ENCODE measurements at places on chromosomes 12 and 14. TPM values are rescaled to one million over a fixed set of nuclear protein-coding genes. Genes with fewer than 3 reads are reported as not detected.
A peak's percentile ranks its signal among the peaks of the same experiment; 100 is the strongest.

DNA sequence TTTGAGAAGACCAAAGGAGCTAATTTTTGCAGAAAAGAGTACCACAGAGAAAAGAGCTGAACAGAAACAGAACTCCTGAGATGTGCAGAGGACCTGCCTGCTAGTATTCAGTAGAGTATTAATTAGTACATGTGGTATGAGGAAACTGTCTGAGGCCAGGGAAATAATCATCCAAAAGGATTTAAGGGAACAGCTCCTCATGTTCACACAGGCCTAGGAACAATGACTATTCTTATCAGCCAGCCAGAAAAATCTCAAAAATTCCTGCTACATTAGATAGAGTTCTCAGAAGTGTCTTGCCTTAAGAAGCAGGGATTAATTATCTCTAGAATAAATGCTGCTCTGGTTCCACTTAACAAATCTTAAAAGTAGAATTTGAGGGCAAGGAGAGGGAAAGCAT, 36.4 kb downstream of the PKP2 start:
- no peak for DNase-seq

TMEM132C gene
- total RNA-seq, result not detected

DNA sequence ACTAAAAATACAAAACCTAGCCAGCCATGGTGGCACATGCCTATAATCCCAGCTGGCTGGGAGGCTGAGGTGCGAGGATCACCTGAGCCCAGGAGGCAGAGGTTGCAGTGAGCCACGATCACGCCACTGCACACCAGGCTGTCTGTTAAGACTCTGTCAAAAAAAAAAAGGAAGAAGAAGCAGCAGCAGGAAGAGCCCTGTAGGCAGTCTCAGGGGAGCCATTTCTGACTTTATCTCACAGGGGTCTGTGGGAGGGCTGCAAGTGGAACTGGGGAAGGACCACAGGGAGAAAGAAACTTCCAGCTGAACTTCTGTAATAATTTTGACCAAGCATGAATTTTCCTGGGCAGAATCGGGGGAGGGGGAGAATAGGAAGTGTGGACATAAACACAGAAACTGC, 32.7 kb downstream of the GARIN6 start:
- DNase-seq, result no peak

- DNase-seq, result no peak
These were observed 15.1 kb downstream of the CHD4 start for GRCh38 chr12:6592087-6592486.

DNA sequence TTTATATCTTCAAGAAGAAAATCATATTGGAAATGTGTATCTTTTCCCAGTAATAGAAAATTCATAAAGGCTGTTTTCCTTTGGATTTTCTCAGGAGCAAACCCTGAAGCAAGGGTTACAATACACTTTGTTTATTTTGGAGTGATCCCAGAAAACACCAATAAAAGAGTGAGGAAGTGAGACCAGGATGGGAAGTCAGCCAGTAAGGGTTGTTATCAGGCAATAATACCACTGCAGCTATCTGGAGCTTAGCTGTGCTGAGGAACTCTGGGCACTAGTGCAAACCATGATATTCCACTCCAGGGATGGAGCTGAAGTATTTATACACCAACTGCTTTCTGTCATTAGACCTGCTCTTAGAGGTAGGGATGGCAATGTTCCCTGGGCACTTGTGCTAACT, 1002.3 kb downstream of the FLRT2 start:
- DNase-seq, result no peak

DNA sequence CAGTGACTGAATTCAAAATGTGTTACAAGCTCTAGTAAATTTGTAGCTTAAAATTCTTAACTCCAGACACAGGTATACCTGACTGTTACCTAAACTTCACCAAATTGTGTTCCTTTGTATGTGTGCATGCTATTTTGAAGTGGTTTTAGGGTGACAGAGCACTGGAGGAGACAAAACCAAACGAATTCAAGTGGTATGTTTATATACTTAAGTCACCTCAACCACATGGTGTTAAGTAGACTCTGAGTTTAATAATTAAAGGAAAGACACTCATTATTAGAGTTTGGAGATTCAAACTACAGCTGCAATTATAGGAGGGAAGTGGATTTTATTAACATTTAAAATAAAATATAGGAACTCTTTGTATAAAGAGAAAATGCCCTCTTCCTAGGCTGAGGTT, 84.3 kb downstream of the PLCZ1 start:
- DNase-seq, result no peak

GRCh38 chr12:78181544-78182162, 351.0 kb downstream of the NAV3 start:
- DNase-seq, result no peak

DNA sequence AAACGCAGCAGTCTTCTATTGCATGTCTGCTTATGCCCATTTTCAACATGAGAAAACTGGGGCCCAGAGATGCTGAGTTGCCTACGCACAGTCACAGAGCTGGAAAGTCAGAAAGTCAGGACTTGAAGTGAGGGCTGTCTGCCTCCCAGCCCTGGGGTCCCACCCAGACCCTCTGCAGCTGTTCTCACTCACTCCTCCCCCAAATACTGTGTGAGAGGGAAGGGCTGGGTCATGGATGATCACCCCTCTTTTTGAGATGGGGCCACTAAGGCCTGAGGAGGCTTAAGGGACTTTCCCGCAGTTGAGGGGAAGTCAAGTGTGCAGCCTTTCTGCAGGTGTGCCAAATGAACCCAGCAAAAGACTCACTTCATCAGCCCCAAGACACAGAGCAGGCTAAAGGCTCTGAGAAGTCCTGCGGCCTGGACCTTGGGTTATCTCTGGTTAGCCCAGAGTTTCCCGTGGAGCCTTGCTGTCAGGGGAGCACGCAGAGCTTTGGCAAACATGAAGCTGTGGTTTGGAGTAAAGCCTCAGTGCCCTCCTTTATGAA, 18.7 kb downstream of the DTX1 start:
- DNase-seq, result no peak

VRTN gene
- total RNA-seq, result not detected

OLR1 gene
- not detected for total RNA-seq

DNA sequence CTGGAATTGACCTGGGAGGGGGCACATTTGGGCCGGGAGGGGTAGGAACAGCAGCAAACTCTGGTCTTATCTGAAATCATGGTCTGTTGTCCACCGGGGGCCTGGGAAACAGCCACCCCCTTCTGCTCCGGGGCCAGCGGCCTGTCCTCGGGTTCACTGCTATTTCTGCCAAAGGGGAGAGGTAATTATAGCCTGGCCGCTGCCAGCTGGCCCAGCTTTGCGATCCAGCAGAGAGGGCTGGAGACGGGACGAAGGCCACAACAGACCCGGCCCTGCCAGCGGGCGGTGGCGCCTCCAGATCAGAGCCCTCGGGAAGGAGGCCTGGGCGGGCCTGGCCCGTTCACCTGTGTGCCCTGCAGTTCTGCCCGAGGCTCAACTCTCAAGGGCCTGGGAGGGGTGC, at the start of gene C14orf180:
Gene C14orf180, plus strand, starts transcription at position 258 of the 400 bp plus-strand sequence. CDS start 6,667 bp downstream, outside the sequence.
- no peak for DNase-seq

GPR137C gene
- 0.49 TPM for total RNA-seq

SLC25A29 gene
- 10.9 TPM for total RNA-seq

DNA sequence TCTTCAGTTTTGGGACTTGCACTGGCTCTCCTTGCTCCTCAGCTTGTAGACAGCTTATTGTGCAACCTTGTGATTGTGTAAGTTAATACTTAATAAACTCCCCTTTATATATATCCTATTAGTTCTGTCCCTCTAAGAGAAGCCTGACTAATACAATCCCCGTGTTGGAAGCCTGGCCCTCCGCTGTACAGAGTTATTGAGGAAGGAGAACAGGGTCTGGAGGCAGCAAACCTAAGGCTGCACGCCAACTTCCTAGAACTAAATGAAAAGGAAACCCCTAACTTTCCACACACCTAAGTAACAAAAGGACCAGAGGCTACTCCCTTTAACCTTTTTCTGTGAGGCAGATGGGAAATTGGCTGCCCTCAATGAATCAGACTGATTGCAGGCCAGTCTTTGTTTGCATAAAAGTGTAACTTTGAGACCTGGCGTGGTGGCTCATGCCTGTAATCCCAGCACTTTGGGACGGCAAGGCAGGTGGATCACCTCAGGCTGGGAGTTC, 42.6 kb upstream of the LIMA1 start:
- DNase-seq, result no peak

SLC10A1 gene
- not detected for total RNA-seq

POLE2 gene
- total RNA-seq, result 56.2 TPM

STAC3 gene
- total RNA-seq, result 0.84 TPM

DNA sequence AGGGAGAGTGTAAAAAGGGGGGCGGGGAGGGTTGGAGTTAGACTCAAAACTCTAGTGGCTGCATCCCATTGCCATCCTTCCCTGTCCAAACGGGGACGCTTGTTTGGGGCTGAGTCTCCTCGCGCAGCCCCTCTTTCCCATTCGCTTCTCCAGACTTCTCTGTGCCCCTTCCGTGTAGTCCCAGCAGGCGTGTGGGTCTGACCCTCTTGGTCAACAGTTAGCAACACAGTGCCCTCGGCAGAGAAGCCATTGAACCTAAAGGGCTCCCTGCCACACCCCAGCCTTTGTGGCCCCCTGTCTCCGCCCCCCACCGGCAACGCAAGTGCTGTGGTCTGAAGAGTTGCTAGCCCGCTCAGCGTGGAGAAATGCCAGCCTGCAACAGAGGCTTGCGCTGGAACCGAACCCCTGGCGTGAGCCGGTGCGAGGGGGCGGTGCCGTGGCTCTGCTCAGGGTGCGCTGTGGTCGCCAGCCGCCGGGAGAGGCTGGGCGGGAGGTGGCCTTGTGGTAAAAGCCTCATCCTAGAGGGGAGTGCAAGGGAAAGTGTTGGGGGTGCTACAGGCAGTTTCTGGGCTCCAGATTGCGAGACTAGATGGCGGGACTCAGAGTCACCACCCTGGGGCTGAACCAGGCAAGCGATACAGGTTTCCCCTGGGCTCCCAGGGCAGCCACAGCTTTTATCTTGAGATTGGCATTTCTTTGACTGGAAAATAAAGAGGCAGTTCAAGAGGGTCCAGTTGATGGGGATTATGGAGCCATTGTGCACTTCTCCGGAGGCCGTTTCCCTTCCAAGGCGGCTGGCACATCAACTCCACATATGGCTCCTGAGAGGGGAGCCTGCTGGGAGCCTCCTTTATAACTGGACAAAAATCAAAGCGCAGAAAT, 2.1 kb downstream of the PLXNC1 start:
- no peak for DNase-seq

DNA sequence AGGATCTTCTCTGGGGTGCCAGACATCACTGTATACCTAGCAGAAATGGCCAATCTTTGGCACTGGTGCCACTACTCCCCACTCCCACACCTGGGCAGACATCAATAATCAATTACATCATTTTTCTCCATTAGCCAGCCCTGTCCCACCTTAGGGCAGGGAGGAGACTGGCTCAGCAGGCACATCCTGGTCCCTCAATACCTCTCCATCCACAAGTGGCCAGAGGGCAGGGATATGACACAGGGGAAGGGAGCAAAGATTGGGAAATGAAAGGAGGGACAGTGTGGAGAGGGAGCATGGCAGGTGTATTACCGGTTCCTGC, 10.2 kb downstream of the RAPGEF3 start:
- no peak for DNase-seq

PROX2 gene
- total RNA-seq, result not detected

- peak; percentile 39 for DNase-seq
These were observed 6.8 kb downstream of the CCDC198 start for GRCh38 chr14:57486767-57487379.
